ENCODE measurements at places on chromosomes 13 and 19.

- no peak for DNase-seq
Observed at GRCh38 chr13:93559718-93560117, 333.1 kb downstream of the GPC6 start.

DNA sequence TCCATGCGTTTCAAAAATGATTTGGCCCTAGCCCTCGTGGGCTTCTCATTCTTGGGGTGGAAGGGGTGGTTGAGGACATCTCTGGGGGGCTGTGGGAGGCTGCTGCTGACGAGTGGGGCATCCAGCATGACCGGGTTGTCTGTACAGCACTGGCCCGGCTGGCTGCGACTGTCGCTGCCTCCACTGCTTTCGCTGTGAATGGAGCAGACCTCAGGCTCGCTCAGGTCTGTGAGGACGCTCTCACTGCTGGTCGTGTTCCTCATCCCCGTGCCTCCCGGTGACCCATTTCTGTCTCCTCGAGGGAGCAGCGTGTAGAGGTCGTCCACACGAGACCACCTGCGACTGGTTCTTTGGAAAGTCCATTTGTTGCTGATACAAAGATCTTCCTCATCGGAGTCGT, 113.7 kb downstream of the KL start:
- no peak for DNase-seq

DNA sequence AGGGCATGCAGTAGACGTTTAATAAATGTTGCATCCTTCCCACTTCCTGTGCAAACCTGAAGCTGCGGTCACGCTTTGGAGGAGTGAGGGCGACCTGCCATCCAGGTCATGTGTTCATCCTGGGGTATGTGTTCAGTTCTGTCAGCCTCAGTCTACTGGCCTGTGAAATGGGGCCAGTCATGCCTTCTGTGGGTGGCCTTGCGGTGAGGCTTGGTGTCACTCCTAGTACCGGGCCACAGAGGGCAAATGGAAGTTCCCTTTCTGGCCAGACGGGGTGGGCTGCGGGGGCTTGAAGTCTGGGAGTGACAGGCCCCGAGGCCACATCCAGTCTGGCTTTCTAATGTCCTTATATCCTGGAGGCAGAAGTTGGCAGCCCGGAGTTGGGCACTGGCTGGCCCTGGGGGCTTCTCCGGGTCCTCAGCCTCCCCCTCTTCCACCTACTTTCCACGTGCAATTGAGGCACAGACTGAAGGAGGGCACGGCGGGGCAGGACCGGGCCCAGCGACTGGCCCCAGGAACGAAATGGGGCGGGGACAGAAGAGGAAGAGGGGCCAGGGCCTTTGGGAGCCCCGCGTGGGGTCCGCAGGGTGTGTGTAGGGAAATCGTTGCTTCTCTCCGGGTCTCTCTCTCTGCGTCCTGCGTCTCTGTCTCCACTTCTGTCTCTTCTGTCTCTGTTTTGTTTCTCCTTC, 11.1 kb downstream of the PDE4A start:
- DNase-seq = no peak

DNA sequence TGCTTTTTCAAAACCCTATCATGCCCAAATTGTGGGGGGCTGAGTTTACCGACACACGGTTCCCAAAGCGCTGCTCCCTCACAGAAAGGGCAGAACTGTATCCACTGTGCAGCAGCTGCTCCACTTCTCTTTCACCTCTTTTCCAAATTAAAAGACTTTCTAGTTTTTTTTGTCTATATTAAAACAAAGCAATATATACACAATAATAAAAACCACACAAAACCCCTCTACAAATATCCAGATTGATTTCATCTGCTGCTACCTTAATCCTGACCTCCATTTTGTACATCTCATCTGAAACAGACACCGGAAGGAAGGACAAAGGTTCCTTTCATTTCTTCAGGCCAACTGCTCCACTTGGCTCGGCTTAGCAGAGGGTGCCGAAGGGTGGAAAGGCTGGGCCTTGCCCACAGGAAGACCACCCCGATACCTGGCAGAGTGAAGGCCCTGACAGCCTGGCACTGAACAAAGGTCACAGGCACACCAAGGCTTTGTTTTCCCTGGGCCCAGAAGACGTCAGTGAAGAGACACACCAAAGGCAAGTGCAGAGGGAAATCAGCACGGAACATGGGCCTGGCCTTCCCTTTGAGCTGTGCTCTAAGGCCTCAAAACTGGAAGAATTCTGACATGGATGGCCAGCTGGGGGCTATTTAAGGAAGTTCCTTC, 71.6 kb downstream of the LATS2 start:
- DNase-seq = no peak

DNA sequence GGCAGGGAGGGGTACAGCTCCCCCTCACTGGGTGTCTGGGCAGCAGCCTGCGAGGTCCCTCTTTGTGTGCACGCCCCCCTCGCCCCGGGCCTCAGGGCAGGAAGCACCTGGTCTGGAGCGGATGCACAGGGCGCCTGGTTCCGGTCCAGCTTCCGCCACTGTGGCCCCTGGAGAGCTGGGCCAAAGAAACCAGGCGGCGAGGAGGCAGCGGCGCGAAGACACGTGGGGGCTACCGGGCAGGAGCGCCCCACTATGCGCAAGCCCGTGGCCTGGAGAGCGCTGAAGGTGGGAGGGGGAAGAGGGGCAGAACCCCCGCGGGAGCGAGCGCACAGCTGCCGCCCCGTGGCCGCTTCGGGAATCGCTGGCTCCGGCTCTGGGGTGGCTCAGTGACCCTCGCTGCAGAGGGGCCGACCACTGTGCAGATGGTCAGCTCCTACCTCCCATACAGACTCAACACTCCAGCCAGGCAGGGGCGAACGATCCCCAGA, 1.7 kb upstream of the LYL1 start:
- no peak for DNase-seq

DNA sequence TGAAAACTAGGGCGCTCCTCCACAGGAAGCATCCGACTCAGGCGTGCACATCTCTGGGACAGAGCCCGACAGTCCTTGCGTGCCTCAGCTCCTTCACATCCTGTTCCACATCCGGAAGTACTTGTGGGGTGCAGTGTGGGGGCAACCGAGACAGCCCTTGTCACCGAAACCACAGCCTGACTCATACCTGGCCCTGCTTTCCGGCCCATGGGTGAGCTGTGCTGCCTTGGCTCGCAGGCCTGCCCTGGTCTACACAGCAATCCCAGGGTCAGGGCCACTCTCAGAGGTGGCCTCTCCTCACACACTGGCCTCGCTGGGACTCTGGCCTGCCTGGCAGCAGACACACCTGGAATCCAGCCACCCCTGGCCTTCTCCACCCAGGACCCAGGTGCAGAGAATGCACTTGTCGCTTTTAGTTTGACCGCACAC, 100.4 kb downstream of the STK24 start:
- DNase-seq = peak; percentile 64

DNA sequence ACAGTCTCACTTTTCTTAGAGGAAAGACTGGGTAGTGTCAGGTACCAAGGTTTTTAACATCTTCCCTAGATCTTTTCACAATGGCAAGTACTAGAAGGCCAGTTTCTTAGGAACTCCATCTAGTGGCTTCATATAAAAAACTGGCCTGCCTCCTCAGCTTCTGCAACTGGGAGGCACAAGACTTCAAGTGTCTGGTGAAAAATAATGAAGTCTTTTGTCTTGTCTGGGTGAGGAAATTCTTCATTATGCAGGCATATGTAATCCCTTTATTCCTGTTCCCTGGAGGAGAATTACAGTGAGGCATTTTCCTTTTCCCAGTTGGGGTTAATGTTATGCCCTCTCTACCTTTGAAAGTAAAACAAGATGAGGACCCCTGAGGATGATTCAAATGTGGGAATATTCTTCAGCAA, 300.5 kb downstream of the NALCN start:
- no peak for DNase-seq

DNA sequence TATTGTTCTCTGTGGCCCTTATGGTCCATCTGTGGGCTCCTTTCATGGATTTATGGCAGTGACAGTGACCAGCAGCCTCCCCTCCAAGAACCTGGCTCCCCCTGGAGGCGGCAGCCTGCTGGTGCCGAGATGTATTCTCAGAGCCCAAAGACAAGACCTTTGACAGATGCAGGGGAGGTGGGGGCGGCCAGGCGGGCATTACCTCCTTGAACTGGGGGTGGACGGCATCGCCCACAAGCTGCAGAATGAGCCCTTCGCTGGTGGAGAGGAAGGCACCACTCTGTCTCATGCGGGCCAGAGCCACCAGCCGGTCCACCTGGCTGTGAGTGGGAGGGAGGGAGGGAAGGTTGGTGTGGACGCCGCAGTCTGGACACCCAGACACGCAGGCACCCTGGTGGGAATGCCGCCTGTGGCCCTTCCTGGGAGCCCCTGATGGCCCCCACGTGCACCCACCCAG, 6.6 kb downstream of the ISOC2 start:
- no peak for DNase-seq
